Mesenchymal stem cell (in vitro differentiated cells and primary cell): ENCODE measurements at places on chromosomes 1 and 21.
A peak's percentile ranks its signal among the peaks of the same experiment; 100 is the strongest.

DNA sequence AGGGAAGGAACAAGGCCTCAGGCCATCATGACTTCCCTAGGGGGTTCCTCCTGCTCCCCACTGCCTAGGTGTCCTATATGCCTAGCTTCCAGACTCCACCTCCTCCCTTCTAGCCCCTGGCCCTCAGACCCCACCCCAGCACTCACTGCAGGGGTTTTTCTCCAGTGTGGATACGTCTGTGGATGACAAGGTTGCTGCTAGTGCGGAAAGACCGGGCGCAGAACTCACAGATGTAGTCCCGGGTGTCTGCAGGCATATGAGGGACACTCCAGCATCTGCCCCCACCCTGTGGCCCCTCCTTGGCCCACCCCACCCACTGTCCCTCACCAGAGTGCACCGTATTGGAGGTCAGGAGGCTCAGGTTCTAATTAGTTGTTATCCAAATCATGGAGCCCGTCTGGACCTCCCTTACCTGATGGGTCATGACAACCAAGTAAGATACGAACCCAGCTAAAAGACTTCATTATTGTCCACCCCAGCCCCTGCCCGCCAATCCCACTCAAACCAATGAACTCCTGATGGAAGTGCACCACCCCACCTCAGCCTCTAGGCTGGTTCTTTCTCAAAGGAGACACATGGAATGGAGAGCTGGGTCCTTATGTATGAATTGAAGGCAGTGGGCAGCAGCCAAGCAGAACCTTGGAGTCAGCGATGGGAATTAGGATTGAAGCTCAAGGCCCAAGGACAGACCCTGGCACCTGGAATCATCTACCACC, 8.2 kb downstream of the ZNF692 start:
- H3K27ac ChIP-seq, result no peak overlapping the region
- H3K4me1 ChIP-seq, result no peaks in the 10 kb centered on the region
- DNase-seq, result no peak
- no peaks in the 10 kb centered on the region for H3K27me3 ChIP-seq
- no peak overlapping the region for H3K4me3 ChIP-seq
- H3K36me3 ChIP-seq, result peaks cover 89% of the 10 kb centered on the region

DNA sequence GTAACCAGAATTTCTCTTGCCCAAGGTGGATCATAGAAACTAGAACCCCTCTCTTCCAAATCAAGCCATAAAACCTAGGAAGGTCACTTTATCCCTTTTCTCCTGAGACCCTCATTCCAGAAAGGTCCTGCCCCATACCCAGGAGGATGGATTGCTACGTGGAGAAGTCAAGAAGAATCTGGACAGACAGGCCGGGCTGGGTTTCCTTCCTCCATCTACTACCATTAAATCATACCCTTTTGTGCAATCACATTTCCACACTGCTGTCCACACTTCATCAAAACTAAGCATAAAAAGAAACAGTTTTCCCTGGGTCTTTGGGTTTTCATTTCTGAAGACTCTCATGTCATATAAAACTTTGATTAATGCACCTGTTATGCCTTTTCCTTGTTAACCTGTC, 65.4 kb downstream of the C21orf91 start:
- H3K4me1 ChIP-seq, result no peaks in the 10 kb centered on the region
- no peak for DNase-seq
- H3K27me3 ChIP-seq, result no peaks in the 10 kb centered on the region
- no peaks in the 10 kb centered on the region for H3K36me3 ChIP-seq
- H3K27ac ChIP-seq, result no peak overlapping the region

DNA sequence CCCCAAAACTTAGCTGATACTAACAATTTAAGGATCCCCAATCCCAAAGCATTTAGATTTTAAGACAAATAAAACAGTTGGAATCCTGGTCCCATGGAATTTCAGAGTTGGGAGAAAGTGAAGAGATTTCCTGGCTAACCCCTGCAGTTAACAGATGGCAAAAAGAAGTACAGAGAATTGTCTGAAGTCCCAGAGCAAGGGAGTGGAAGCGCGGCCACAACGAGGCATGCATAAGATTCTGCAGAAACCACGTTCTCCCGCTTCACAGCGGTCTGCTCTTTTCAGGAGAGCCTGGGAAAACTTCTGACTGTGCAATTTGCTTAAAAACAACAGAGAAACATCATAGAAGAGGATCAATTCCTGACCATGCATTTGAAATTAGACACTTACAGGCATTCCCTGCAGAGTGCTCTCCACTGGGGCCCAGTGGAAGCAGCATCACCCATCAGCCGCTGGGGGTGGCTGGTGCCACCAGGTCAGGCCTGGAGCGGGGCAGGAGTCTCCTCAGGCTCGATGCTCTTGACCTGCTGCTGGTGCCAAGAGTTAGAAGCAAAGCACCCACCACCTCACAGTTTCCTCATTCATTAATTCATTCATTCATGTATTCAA, 226.7 kb upstream of the POU3F1 start:
- H3K27ac ChIP-seq, result no peak overlapping the region
- no peak for DNase-seq
- H3K36me3 ChIP-seq, result no peaks in the 10 kb centered on the region
- H3K4me3 ChIP-seq, result no peak overlapping the region
- H3K27me3 ChIP-seq, result peaks cover 44% of the 10 kb centered on the region

DNA sequence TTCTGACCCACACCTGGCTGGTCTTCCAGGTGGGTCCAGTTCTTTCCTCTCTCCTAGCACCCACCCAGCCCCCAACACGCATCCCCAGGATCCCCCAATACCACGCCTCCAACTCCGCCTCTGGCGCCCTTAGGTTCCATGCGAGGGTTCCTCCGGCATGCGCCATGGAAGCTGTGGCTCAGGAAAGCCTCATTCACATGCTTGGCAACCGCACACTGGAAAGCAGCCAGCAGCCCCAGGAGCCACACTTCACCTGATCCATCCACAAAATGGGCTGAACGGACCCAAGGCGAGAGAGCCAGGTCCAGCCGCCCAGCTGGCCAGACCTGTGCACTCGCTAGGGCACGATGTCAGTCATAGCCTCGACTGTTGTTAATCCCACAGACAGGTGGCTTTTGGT, 161.2 kb downstream of the PSMG1 start:
- H3K27me3 ChIP-seq, result no peaks in the 10 kb centered on the region
- no peaks in the 10 kb centered on the region for H3K36me3 ChIP-seq
- DNase-seq, result no peak
- H3K4me1 ChIP-seq, result peaks cover 18% of the 10 kb centered on the region
- no peak overlapping the region for H3K27ac ChIP-seq

GRCh38 chr1:16260814-16261213, 23.8 kb upstream of the CPLANE2 start:
- H3K27me3 ChIP-seq, result no peaks in the 10 kb centered on the region
- H3K36me3 ChIP-seq, result peaks cover 6% of the 10 kb centered on the region
- H3K4me1 ChIP-seq, result peaks cover 10% of the 10 kb centered on the region
- peak overlapping the region; percentile 98 for H3K27ac ChIP-seq

DNA sequence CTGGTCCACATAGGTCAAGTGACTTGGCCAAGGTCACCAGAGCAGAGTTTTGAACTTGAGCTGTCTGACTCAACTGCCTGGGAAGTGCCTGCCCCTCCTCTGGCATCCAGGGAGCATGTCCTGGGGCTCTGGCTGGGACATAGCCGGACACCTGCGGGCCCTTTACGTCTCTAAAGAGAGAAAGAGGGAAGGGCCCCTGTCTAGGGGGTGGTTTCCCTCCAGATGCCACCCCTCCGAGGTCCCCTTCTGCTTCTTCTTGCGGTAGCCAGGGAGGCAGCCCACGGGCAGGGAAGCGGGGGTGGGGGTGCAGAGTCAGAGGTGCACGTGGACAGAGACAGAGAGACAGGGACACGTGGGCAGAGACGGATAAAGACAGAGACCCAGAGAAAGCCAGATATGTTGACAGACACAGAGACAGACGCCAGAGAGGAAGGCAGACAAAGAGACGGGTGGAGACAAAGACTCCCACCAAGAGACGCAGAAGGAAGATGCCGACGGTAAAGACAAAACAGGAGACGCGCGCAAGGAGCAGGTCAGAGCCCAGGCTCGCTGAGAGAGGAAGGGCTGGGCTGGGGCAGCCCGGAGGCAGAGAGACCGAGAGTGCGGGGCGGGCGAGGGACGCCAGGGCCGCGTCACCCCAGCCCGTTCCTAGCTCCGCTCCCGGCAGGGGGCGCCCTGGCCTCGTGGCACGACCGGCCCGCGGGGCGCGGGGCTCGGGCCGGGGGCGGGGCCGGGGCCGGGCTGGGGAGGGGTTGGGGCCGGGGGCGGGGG, 458 bp upstream of the ALPL start:
- H3K27ac ChIP-seq, result no peak overlapping the region
- peak overlapping the region; percentile 75 for H3K4me3 ChIP-seq
- no peaks in the 10 kb centered on the region for H3K36me3 ChIP-seq
- peaks cover 29% of the 10 kb centered on the region for H3K4me1 ChIP-seq
- peaks cover 10% of the 10 kb centered on the region for H3K27me3 ChIP-seq

DNA sequence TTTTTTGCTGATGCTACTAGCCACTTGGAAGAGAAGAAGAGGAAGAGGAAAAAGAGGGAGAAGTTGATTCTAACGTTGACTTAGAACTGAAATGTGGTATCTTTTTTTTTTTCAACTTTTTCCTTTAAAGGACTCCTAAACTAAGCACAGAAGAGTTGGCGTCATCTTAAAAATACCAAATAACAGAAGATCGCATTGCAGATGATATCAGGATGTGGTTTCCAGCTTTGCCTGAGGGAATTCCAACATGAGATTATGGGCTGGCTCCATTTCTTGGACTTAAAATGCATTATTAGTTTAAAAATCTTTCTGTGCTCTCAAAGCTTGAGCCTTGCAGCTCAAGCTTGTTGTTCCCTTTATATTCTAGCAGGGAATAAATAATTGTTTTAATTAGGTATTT, 29.8 kb downstream of the WDR3 start:
- H3K36me3 ChIP-seq, result peaks cover 5% of the 10 kb centered on the region
- no peaks in the 10 kb centered on the region for H3K4me1 ChIP-seq
- H3K27me3 ChIP-seq, result no peaks in the 10 kb centered on the region
- no peak for DNase-seq

GRCh38 chr1:111302374-111302773, 11.7 kb downstream of the CHIA start:
- no peak overlapping the region for H3K4me3 ChIP-seq
- DNase-seq, result no peak
- H3K4me1 ChIP-seq, result no peaks in the 10 kb centered on the region
- peaks cover 4% of the 10 kb centered on the region for H3K27me3 ChIP-seq
- no peak overlapping the region for H3K27ac ChIP-seq

DNA sequence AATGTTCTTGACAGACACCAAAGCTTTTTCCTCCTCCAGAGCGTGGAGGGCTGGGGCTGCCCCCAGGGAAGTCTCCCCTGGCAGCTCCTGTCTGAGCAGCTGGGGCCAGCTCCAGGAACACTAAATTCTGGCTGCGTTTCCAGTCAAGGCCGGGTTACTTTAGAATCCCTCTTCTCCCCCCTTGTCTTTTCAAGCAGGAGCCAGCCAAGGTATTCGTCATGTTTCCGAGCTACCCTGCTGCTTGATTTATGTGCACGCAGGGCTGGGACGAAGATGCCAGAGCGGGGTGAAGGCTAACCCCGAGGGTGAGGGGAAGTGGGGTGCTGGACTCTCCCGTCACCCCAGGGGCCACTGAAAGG, 68.1 kb upstream of the ANGPTL1 start:
- peaks cover 14% of the 10 kb centered on the region for H3K4me1 ChIP-seq
- no peak for DNase-seq
- H3K27me3 ChIP-seq, result peaks cover 15% of the 10 kb centered on the region
- no peak overlapping the region for H3K27ac ChIP-seq

GRCh38 chr1:223820515-223820858, 25.3 kb downstream of the TP53BP2 start:
- H3K27ac ChIP-seq, result no peak overlapping the region
- H3K4me3 ChIP-seq, result no peak overlapping the region
- H3K36me3 ChIP-seq, result peaks cover 4% of the 10 kb centered on the region
- no peaks in the 10 kb centered on the region for H3K27me3 ChIP-seq
- peaks cover 7% of the 10 kb centered on the region for H3K4me1 ChIP-seq
- no peak for DNase-seq

DNA sequence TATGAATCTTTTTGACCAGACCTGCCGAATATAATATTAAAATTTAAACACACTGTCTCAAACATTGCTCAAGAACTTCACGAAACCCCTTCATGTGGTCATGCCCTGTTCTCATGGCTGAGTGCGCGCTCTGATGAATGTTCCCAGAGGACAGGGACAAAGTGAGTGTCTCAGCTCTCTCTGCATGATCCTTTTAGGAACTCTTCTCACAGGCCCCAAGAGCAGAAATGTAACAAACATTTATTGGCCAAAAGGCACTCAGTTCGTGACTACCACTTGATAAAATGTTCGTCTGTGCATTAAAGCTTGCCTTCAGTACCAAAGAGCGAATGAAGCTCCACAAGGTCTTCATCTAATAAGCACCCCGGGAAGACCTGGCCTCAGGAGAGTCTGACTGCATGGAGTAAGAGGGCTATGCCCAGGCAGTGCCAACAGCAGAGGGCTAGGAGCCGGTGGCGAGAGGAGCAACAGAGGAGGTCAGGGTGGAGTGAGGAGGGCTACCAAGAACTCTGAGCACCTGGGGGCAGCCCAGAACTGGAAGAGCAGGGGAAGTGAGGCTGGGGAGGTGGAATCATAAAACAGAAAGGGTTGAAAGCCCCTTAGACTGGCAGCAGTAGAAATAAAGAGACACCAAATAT, 171.1 kb downstream of the RHOU start:
- H3K36me3 ChIP-seq, result no peaks in the 10 kb centered on the region
- peaks cover 10% of the 10 kb centered on the region for H3K4me1 ChIP-seq
- no peak for DNase-seq

DNA sequence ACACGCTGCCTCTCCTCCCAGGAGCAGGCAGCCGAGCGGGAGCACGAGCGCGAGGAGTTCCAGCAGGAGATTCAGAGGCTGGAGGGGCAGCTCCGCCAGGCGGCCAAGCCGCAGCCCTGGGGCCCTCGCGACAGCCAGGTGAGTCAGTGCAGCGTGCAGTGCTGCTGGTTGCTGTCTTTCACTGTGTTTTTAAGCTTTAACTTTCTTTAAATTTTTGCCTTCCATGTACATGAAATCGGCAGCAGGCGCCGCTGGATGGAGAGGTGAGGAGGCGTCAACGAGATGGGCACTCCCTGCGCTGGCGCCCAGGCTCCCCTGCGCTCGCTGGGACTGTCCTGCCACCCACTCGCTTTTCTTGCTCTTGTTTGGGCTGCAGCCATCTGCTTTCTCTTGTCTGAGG, 60.7 kb upstream of the DIP2A start:
- peaks cover 73% of the 10 kb centered on the region for H3K36me3 ChIP-seq
- H3K4me3 ChIP-seq, result no peak overlapping the region
- no peak for DNase-seq
- no peak overlapping the region for H3K27ac ChIP-seq
- no peaks in the 10 kb centered on the region for H3K27me3 ChIP-seq

DNA sequence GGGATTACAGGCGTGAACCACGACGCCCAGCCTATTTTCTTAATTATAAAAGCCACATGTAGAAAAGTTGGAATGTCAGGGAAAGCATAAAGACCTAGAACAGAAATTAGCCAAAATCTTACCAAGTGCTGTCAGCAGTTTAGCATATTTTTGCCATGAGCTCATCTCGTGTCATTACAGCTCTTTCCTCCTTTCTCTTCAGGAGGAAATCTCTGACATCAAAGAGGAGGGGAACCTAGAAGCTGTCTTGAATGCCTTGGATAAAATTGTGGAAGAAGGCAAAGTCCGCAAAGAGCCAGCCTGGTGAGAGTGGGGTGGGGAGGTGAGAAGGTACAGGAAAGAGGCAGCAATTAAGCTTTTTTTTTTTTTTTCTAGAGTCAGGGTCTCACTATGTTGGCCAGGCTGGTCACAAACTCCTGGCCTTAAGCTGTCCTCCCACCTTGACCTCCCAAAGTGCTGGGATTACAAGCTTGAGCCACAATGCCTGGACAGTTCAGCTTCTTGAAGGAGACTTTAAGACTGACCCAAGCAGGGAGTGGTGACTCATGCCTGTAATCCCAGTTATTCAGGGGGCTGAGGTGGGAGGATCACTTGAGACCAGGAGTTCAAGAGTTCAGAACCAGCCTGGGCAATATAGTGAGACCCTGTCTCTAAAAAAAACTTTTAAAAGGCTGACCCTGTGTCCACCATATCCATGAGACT, 8.4 kb upstream of the BGLAP start:
- H3K36me3 ChIP-seq, result peaks cover 40% of the 10 kb centered on the region
- H3K4me3 ChIP-seq, result peak overlapping the region; percentile 38
- peak; percentile 81 for DNase-seq
